Ovary (tissue), 10 donors: ENCODE measurements at places on chromosomes 4 and X. TPM values are rescaled to one million over a fixed set of nuclear protein-coding genes. Genes with fewer than 3 reads are reported as not detected.

The NAA11 gene
- polyA plus RNA-seq, result not detected

GRCh38 chrX:112643721-112644120, 36.0 kb downstream of the LHFPL1 start:
- no peak for DNase-seq

DNA sequence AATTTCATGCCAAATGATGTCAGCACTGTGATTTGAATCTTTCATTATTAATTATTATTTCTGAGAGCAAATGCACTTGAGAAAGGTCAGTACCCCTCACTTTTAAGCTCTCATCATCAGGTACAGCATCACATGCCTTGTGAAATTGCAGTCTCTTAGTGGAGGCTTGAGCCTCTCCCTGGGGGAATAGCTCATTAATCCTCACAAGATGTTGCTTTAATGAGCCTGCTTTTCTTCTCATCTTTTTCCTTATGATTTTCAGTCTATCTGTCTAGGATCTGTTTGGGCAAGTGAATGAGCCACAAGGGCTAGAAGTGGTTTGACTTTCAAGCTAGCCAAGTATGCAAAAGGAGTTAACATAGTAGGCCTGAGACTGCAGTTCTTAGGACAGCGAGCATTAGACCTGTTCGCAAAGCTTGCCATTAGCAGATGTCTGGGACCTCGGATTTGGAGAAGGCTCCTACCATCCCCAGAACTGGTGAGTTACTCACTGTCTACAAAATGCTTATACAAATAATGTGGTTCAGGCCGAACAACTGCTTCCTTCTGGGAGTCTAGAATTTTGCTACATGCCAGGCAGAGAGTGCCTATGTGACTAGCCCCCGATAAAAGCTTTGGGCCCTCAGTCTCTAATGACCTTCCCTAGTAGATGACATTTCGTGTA, 174.5 kb downstream of the IL15 start:
- DNase-seq, result no peak

The TMSB15A gene
- polyA plus RNA-seq, result 4.2 TPM

DNA sequence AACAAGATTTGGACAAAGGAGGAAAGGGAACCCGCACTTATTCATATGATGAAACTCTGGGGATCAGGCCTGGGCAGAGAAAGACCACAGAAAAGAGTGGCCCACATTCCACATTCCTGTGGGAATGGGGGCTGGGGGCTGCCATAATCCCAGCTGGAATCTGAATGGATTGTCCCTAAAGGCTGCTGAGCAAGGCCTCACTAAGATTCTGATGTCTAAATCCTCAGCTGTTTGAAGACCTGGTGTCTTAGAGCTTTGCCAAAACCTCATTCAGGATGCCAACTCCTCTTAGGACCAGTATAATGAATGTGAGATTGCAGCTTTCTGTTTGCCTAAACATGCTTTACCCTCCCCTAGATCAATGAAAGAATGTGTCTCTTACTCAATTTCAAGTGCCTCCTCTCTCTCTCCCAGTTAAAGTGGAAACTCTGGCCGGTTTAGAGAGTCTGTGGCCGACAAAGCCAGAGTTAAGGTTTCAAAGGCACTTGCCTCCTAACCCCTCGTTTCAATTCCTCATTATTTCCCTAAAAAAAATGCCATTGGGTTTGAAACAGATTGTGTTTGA, 33.3 kb upstream of the GPC4 start:
- DNase-seq, result no peak

The PLAC8 gene
- 3.5 TPM for polyA plus RNA-seq

The CTAG1A gene
- not detected for polyA plus RNA-seq

DNA sequence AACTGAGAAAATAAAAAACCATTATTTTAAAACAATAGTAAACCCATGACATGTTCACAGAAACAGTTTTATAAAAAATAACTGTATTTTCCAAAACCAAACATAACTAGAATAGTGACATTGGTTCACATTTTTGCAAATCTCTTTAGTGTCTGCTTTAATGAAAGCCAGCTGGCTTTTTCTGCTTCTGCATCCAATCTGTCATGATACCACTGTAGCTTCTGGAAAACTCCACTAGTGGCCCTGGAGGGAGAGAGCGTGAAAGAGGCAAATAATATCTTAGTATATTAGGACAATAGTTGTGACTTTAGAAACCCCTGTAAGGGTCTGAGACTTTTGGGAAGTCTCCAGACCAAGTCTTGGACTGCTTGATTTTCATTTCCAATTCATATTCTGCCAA, 31.1 kb downstream of the FGFBP1 start:
- DNase-seq, result no peak

- no peak for DNase-seq
These were observed 46.7 kb downstream of the RUFY3 start for GRCh38 chr4:70768301-70768948.

DNA sequence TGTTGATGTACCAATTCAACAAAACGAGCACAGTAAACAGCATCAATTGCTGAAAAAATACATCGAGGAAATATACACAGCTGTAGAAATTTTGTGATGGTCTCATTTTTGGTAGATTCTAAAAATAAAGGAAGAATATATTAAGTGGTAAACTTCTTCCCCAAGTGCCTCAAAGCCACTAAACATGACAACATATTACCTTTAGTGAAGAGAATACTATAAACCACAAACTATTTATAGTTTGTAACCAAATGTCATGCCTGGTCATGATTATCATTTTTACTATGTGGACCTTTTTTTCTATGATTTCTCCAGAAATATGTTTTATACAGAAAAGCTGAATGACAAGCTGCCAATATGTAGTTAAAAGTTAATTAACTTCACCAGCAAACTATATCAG, 106.9 kb downstream of the THOC2 start:
- DNase-seq, result no peak

DNA sequence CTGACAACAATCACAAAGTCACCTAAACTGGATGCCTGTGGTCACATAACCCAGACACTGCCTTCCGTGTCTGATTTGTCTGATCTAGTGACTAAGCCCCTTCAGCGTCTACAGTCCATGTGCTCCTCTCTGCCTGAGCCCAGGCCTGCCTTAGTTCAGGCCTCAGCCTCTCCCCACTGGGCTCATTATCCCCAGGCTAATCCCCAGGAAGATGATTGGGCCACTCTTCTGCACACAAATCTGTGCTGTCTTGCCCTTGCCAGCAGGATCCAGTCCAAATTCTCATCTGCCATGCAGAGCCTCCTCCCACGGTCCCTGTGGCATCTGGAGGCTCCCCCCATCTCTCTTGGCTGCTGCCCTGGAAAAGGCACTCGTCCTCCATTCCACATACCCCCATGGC, 96.5 kb downstream of the SLC2A9 start:
- DNase-seq, result no peak

- DNase-seq, result no peak
These were observed 237.9 kb upstream of the EDA2R start for GRCh38 chrX:66876776-66877175.

GRCh38 chrX:31543634-31544033, 471.8 kb upstream of the FTHL17 start:
- no peak for DNase-seq
